ENCODE measurements at places on chromosomes 7 and 10. TPM values are rescaled to one million over a fixed set of nuclear protein-coding genes. Genes with fewer than 3 reads are reported as not detected.

Gene EGR2
- total RNA-seq = 2.3 TPM

Gene ATG9B
- total RNA-seq = 1.2 TPM

Gene BLNK
- total RNA-seq = not detected

DNA sequence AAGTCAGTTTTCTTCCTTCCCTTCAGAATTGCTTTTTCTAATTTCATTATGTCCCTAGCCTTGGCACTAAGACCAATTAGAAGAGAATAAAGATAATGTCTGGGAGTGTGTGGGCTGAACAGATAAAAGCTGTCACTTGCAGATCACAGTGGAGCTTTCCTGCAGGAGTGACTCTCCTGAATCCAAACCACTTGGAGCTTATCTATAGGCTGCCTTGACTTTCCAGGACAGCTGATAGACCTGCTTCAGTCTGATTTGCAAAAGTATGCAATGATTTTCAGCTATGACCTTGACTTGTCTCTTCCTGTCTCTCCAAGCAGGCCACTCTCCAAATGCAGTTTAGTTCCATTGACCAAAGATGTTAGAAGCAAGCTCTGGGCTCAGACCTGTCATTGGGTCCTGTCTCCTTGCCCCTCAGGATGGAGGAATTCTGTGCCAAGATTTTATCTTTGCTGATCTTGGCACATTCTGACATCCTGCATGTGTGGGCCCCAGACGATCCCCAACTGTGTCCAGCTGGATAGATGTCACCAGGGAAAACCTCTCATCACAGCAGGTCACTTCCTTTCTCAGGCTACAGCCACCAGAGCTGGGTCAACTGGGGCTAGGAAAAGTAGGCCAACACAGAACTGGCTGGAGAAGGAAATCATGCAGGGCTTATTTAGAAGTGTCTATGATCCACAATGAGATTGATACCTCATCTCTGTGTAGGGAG, 120.9 kb upstream of the ZNF438 start:
- DNase-seq = no peak

- no peak for DNase-seq
These were observed 130.0 kb downstream of the ARID5B start for GRCh38 chr10:62031507-62031906.

GRCh38 chr7:137760111-137760510, 86.7 kb downstream of the DGKI start:
- peak; percentile 52 for DNase-seq

DNA sequence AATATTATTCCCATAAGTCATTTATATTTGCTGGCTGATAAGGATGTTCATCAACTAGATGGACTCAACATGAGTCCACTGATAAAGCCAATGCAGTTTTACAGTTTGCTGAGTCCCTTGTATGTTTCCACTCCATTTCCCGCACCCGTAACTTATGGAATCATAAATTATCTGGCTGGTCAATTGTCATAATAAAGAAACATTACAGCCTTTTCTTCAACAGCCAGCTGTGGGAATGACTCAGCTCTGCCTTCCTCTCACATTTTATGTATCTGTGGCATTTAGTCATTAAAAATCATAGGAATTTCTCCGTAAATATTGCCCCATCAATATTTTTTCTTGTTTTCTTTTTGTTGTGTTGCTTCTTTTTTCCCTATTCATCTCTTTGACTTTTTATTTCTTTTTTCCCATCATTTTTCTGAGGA, 22.3 kb upstream of the TMEM26 start:
- no peak for DNase-seq

- DNase-seq = no peak
These were observed 218.1 kb downstream of the PTEN start for GRCh38 chr10:88081457-88082054.

- DNase-seq = no peak
These were observed 62.7 kb upstream of the CARD11 start for GRCh38 chr7:3106361-3106826.

- DNase-seq = no peak
These were observed 75.7 kb downstream of the COBL start for GRCh38 chr7:51240868-51241267.

- no peak for DNase-seq
These were observed 8.3 kb downstream of the TSPAN14 start for GRCh38 chr10:80462299-80462980.

GRCh38 chr10:71243756-71244395, 31.5 kb downstream of the UNC5B start:
- DNase-seq = no peak

Data from GM23338 (cell line).